Tibial nerve (tissue), 4 donors: ENCODE measurements at places on chromosomes 11 and 22.

DNA sequence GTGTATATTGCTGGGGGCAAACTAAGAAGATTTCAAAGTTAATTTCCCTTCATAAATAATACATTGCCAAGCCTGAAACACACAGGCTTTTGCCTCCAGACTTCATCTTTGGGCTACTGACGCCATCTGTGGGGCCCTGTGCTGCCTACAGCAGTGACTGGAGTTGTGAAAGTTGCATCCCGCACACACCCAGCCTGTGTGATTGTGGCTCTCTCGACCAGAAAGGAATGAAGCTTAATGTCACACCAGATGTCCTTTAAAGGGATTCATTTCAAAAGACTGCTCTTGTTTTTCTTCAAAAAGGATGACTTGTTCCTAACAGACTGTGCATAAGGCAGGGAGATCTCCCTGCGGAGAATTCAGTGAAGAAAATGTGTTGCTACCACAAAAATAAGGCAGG is 210.5 kb downstream of the FAM181B start:
- DNase-seq = no peak

DNA sequence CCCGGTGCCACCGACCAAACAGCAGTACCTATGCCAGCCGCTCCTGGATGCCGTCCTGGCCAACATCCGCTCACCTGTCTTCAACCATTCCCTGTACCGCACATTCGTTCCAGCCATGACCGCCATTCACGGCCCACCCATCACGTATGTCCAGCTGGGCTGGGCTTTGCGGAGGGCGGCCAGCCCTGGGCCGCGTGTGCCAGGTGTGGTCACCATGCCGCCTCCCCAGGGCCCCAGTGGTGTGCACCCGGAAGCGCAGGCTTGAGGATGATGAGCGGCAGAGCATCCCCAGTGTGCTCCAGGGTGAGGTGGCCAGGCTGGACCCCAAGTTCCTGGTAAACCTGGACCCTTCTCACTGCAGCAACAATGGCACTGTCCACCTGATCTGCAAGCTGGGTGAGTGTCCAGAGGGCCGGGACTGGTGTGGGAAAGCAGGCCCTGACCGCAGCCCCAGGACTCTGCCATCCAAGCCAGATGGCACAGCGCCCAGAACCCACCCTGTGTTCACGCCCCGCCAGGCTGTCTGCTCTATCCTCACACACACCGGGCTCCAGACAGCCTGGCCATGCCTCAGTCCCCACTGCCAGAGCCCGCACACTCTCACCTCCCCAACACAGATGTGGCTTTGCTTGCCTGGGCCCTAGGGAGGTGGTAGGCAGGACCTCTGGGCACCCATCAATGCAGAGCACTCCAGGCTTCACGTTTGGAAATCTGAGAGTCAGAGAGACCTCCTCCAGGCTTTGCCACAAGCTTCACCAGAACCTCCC is 77.6 kb downstream of the MED15 start:
- DNase-seq = no peak

DNA sequence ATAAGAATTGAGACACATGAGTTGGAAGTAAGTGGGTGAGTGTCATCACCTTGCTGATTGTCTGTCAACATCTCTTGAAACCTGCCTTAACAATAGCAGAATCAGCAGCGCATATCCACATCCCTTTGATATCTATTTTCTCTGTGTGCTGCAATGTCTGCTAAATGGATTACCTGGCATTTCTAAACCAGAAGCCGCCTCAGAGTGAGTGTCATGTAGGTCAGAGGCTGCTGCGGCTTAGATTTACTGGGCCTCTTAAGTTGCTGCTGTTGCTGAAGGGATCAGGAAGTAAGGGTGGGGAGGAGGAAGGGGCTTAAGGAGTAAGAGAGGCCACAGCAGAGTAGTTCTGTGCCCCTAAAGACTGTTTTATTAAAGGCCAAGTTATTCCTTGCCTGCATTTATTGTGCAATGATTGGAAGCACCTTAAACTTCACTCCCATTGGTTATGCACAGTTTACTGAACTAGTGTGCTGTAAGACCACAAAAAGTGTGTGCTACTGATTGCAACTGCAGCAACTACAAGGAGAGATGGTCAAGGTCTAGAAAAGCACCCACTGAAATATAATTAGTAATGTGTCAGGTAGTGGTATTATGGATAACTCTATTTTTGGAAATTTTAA is 29.8 kb upstream of the TMEM41B start:
- DNase-seq = no peak

DNA sequence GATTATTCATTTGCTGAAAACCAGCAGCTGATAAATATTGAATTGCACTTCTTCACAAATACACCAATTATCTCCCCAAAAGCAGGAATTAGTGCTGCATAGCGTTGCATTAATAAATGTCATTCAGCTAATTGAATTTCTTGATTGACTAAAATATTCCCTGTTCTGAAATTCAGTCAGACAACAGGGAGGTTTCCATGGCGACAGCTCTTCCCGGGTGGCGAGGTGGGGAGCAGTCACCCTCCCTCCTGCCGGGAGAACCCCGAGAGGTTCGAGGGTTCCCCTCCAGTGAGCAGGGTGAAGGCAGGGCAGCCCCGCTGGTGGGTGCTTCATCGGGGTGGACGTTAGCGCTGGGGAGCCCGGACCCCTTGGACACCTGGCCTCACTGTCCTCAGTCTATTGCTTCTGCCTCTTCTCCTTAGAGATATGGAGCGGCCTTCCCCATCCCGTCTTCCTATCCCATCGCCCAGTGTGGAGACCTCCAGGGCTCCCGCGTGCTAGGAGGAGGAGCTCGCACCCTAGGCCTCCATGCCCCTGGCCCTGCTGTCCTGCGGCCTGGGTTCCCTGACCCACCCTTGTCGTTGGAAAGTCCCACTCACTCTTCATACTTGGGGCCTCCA is 983.5 kb downstream of the BRD1 start:
- no peak for DNase-seq

DNA sequence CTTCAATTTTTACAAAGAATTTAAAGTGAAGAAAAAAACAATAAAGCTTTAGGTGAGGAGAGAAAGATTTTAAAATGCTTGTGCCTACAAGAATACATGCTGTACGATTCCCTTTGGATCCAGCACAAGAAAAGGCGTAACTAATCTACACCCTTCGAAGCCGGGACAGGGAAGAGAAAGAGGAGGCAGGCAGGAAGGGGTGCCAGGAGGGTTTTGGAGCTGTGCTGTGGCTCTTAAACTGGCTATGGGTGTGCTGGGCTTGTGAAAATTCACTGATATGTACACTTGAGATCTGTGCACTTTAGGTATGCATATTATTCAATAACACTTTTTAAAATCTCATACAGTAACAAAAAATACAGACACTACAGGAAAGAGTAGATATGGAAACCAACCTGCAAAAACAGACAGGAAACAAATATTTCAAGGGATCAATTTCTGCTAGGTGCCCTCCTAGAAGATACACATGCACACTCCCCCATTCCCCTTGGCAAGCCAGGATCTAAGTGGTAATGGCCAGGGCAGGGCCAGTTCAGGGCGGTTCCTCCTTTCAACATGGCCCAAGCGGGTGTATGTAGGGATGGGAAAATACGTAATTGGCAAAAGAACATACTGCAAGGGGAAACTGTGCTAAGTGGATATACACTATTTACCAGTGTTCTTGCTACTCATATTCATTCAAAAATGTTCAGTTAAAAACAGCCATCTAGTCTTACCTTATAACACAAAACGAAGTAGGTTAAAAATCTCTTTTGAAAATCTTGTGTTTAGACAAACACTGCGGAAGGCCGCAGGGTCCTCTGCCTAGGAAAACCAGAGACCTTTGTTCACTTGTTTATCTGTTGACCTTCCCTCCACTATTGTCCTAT is 54.2 kb downstream of the PACSIN2 start:
- DNase-seq = no peak

GRCh38 chr11:26442131-26442530 is 110.2 kb downstream of the ANO3 start:
- no peak for DNase-seq

GRCh38 chr11:6693342-6694228 is 10.4 kb upstream of the MRPL17 start:
- DNase-seq = peak; percentile 26

GRCh38 chr22:36379593-36380361 is 8.0 kb downstream of the MYH9 start:
- no peak for DNase-seq

DNA sequence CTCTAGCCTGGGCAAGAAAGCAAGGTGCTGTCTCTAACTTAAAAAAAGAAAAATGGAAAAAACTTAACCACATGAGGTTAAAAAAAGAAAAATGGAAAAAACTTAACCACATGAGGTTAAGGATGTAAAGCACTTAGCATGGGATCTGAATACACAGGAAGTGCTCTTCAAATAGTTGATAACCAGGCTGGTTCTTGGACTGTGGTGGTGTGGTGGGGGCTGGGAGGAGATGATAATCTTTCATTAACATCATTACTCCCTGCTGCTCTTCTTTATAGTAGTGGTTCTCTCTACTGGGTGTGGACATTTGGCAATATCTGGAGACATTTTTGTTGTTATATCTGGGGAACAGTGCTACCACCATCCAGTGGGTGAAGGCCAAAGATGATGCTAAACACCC is 88.4 kb downstream of the TTC17 start:
- DNase-seq = no peak

- DNase-seq = no peak
These were observed 21.0 kb upstream of the AMOTL1 start for GRCh38 chr11:94747146-94747545.

- no peak for DNase-seq
These were observed 63.7 kb downstream of the RAB30 start for GRCh38 chr11:83007909-83008580.

DNA sequence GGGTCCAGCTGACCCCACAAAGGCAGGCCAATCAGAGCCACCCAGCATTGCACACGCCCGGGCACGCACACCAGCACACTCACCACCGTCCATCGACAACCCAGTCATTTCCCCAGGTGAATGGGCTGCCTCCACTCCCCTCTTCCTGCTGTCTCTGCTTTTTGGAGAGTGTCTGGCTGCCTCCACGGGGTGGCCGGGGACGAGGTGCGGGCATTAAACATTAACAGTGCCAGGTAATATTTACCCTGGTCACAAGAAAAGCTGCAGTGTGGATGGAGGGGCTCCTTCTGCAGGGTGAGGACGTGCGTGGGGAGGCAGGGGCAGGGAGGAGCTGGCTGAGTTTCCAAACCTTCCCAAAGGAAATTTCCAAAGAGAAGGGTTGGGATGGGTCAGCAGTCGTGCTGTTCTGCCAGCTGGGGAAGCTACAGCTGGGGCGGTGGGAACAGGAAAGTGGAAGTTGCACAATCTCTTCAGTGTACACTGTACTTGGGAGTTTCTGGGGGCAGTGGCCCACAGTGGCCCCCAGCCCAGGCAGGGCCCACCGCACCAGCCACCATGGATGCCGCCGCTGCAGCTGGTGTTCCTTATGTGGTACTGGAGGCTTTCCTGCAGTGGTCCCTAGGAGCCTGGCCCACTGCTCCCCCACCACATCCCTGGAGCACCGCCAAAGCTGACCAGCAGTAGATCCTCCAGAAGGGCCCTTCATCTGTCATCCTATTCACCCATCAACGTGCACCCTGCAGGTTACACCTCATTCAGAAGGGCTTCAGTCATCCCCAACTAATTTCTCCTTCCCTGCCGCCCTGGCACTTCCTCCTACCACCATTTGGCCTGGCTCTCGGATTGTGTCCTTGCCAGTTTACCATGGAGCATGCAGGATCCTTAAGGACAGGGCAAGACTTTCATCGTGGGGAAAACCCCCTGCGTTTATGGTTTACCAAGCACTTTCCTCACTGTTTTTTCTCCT is at the start of gene FXYD2:
FXYD2 (minus strand) TSS at position 174 of the 967 bp plus-strand sequence; CDS start at position 108, 66 bp downstream.
- no peak for DNase-seq

- no peak for DNase-seq
These were observed 34.5 kb upstream of the TEF start for GRCh38 chr22:41347066-41347859.

- no peak for DNase-seq
These were observed 86.6 kb downstream of the DDX10 start for GRCh38 chr11:108751444-108751843.

DNA sequence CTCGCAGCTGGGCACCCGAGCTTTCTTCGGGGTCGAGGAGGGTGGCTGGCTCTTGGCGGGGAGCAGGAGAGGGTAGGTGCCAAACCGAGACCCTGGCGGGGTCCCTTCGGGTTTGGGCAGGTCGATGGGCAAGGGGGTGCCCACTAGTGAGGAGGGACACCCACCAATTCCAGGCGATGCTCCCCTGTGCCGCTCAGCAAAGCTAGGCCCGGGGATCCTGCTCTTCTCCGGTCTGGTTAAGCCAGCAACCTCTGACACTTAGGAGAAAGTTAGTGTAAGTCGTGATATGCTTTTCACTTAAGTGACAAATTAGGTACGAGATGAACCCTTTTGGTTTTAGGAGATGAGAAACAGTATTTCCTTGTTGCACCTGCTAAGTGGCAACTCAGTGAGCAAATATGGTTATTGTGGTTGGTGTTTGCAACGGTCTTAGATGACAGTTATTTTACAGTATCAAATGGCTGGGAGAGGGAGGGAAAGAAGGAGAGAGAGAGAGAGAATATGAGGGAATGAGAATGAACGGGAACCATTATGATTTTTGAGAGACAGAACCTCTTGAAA is 565 bp downstream of the NUCB2 start:
- no peak for DNase-seq

- DNase-seq = no peak
These were observed 496 bp upstream of the CST6 start for GRCh38 chr11:66011239-66011784.

DNA sequence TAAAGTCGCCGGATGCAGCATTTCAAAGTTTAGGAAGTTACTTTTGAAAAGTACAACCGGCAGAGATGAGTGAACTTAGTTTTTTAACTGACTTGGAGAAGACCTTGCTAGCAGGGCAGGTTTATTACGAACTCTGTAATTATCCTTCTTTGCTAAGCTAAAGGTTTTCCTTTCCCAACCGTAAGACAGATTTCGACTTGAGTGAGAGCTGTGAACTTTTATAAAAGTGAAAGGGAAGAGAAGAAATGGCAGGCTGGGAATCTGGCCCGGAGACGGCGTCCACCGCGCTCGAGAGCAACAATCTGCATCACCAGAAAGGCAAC is 659 bp upstream of the TEAD1 start:
- DNase-seq = no peak

- DNase-seq = no peak
These were observed 6.4 kb upstream of the ATG16L2 start for GRCh38 chr11:72807792-72808191.

GRCh38 chr11:44189986-44190882 is 94.8 kb downstream of the EXT2 start:
- DNase-seq = no peak

- DNase-seq = no peak
These were observed 2.3 kb downstream of the BCO2 start for GRCh38 chr11:112177589-112177988.

GRCh38 chr11:76839311-76839710 is 21.4 kb upstream of the ACER3 start:
- no peak for DNase-seq

DNA sequence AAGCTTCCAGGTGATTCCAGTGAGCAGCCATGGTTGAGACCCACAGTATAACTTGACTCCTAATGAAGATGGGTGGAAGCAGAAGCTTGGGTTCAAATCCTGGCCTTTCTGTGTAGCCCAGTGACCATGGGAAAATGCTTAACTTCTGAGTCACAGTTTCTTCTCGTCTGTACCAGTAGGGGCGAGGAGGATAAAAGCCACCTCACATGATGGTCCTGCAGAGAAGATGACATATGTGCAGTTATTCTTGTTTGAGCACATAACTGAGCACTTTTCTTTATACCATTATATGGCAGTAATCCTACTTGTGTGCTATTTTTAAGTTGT is 4.9 kb downstream of the TMEM109 start:
- no peak for DNase-seq

GRCh38 chr11:45382133-45382878 is 96.2 kb upstream of the SYT13 start:
- DNase-seq = no peak
